Stimulated activated CD4-positive, alpha-beta T cell treated with anti-CD3 and anti-CD28 coated beads, Interleukin-1b, Interleukin-23, amount 100 ng/mL, for 24 hours (primary cell): ENCODE measurements at places on chromosomes 1 and 21.

DNA sequence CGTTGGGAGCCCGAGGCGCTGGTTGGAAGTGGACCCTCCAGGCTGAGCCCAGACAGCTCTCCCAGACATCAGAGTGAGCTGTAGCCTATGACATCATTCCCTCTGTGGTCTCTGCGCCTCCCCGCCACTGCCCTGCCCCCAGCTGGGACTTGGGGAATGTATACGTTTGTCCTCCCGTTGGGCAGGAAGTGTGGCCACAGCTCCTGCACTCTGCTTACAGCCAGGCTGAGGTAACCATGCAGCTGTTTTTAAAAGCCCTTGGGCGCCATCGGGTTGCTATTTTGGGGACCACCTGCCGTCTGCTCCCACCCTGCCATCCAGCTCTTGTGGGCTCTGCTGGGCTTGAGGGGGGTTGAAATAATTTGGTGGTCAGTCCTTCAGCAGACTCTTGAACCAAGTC is 7.8 kb downstream of the VASH2 start:
- DNase-seq = no peak

DNA sequence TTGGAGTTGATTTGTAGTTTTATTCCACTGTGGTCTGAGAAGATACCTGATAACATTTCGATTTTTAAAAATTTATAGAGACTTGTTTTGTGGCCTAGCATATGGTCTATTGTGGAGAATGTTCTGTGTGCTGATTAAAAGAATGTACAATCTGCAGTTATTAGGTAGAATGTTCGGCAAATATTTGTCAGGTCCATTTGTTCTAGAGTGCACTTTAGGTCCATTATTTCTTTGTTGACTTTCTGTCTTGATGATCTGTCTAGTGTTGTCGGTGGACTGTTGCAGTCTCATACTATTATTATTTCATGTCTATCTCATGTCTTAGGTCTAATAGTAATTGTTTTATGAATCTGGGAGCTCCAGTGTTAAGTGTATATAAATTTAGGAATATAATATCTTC is 116.8 kb downstream of the NME7 start:
- no peak for DNase-seq

- DNase-seq = no peak
Observed at GRCh38 chr1:183075861-183076260, 52.6 kb downstream of the LAMC1 start.

- no peak for DNase-seq
Observed at GRCh38 chr1:9643351-9644256, 7.9 kb upstream of the PIK3CD start.

GRCh38 chr1:171137580-171137979 is 46.9 kb downstream of the FMO3 start:
- no peak for DNase-seq

- no peak for DNase-seq
Observed at GRCh38 chr1:43660355-43660754, 10.4 kb downstream of the KDM4A start.

DNA sequence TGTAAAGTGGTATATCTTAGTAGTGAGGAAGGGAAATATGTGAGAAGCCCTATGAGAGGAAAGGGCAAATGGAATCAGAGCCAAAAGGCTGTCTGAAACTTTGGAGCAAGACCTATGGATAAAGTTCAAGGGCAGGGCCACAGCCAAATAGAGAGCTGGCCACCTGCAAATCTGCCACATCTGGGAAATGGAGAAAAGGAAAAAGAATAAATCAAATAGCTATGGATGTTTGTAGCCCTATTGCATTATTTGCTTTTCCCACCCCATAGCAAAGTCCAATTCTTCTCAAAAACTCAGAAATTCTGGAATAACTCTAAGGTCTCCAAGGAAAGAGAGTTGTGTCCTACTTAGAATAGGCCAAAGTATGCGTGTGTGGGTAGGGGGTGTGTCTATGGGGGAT is 4.0 kb upstream of the HLX start:
- no peak for DNase-seq

DNA sequence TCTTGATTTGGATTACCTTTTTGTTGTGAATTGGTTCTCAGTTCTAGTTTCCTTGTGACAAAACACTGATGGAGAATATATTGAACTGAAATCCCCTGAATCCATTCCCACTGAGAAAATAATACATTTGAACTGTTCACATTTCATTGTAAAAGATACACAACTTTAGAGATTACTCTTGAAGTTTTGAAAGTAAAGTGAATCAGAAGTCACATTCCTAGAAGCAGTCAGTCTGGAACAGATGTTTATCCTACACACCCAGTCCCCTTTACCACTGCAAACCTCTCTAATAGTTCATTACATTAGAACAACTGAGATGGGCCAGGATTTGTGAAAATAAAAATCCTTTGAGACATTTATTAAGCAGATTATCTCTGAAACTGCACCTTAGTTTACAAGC is 3.4 kb downstream of the RERE start:
- no peak for DNase-seq

DNA sequence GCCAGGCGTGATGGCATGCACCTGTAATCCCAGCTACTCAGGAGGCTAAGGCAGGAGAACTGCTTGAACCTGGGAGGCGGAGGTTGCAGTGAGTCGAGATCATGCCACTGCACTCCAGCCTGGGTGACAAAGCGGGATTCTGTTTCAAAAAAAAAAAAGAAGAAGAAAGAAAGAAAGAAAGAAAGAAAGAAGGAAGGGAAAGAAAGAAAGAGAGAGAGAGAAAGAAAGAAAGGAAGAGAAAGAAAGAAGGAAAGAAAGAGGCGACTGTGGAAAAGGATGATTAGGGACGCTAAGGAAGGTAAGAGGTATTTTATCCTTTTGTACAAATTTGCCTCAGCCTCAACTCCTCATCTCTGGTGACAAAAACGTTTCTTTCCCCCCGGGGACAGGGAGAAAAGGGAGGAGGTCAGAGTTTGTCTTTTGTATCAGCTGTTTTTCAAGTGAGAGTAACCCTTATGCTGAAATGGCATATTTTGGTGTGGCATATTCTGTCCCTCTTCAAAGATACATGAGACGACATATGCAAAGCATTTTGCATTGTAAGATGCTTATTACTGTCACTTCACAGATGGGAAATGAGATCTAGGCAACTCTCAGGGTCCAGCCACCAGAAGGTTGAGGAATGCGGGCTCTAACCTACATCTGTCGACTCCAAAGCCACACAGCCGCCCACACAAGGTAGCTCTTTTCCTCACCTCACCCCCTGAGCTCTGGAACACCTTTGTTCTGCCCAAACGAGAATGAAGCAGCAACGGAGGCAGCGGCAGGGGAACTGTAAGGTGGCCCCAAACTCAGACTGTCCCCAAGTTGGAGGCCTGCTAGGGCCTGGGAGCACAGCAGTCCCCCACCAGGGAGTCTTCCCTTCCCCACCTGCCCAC is 38.0 kb downstream of the NUAK2 start:
- DNase-seq = no peak

- no peak for DNase-seq
Observed at GRCh38 chr1:209546390-209547085, 37.0 kb upstream of the CAMK1G start.

DNA sequence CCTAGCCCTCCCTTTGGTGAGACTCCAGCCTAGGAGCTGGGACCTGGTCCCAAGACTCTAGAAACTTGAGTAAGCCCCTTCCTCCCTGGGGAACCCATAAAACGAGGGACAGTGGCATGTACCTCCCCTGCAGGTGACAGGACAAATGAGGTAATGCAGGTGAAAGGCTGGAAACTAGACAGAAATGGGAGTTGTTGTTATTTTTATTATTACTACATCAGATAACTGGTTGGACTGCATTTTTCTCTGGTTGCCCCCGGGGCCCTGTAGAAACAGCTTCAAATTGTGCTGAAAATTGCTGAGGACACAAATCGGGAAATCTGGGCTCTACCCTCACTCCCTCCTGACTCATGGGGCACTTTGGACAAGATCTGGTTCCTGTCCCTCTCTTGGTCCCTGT is 132.3 kb upstream of the WNT4 start:
- DNase-seq = no peak

DNA sequence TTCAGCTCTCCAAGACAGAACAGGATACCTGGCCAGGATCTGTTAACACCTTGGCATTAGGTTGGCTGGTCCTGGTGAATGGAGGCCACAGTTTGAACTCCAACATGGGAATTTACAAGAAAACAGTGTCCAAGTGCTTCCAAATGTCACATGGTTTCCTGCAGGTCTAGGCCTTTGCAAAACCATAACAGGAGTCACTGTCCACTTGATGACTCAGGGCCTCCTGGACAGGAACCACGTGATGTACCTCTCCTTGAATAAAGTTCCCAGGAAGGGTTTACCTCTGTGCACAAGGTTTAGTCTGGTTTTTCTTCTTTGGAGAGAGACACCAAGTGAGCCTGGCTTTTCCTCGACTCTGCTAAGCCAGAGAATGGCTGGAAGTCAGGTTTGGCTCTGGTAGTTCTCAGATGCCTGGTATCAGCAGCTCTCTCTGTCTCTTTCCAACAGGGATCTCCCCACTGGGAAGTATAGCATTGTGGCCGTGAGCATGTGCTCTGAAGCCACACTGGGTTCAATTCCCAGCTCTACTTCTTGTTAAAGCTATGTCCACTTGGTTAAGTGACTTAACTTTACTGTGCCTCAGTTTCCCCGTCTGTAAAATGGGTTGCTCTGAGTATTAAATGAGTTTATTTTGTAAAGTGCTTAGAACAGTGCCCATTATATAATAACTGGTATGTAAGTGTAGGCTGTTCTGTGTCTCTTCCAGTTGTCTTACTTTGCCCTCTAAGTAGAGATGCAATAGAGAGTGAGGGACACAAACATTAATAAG is 27.3 kb upstream of the TMEM61 start:
- DNase-seq = no peak

DNA sequence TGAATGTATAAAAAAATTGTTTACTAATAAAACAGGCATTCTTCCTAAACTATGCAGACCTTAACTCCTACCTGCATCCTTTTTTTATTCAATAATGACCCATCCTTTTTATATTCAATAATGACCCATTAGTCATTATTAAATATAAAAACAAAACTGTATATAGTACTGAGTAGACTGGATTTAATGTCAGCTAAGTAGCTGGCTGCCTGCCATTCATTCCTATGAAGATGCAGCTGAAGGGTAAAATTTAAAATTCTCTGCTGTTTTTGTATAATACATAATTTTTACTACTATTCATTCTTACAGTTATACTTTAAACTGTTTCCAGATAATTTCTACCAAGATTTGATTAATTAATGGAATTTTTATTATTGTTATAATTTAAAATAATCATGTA is 79.3 kb downstream of the DENND1B start:
- no peak for DNase-seq

GRCh38 chr1:32939655-32940371 is 24.8 kb downstream of the RNF19B start:
- DNase-seq = no peak

DNA sequence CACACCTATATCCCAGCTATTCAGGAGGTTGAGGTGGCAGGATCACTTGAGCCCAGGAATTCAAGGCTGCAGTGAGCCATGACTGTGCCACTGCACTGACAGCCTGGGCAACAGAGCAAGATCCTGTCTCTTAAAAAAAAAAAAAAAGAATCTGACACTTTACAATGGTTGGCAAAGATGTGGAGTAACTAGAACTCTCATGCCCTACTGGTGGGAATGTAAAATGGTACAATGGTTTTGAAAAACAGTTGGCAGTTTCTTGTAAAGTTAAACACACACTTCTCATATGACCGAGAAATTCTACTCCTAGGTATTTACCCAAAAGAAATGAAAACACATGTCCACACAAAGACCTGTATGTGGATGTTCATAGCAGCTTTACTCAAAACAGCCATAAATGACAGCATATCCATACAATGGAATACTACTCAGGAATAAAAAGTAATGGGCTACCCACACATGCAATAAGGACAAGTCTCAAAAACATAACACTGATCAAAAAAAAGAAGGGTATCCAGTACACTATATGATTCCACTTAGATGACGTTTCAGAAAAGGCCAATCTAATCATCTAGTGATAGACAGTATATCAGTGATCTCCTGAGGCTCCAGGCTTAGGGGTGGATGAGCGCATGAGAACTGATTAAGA is 58.1 kb downstream of the HLCS start:
- no peak for DNase-seq

- DNase-seq = no peak
Observed at GRCh38 chr1:84492726-84493125, 13.5 kb upstream of the SPATA1 start.

- DNase-seq = no peak
Observed at GRCh38 chr1:1806890-1807289, 28.6 kb upstream of the NADK start.
